ENCODE measurements at places on chromosomes 13 and 19.

- no peak for DNase-seq
Observed at GRCh38 chr13:102392481-102393209, 9.2 kb downstream of the FGF14 start.

DNA sequence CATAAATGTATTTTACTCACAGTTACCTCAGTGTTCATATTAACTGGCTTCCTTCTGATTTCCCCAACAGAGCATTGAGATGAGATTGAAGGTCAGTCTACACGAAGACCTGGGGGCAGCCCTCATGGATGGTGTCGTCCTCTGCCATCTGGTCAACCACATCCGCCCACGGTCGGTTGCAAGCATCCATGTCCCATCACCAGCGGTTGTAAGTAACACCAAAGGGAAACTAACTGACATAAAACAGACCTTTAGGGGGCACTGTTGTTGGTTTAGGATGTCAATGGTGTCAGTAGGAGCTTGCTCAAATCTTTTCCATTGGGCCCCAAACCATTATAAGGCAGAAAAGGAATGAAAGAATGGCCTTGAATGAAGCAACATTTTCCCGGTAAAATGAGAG lies 68.2 kb downstream of the ESD start:
- no peak for DNase-seq

DNA sequence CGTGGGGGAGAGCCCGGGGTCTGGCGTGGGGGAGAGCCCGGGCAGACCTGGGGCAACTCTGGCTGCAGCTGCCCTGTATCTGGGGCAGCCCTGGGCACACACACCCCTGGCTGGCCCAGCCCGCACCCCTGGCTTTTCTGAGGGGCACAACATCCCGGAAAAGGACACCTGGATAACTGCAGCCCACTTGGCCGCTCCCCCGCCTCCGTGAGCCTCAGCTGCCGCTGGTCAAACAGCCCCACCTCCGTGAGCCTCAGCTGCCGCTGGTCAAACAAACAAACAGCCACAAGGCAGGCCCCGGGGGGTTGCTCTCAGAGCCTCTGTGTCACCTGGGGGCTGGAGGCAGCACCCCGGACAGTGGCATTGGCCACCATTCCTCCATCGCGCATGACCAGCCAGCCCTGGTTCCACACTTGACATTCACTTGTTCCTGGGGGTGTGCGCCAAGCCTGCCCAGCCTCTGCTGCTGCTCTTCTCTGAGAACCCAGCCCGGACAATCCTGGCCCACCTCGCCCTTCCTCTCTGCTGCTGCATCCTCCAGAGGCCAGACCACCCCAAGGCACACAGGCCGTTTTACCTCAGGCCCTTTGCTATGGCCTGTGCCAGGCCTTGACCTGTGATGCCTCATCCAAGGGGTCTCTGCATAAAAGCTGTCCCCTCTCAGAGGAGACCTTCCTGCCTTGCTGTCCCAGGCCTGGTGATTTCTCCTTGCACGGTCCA lies 19.9 kb downstream of the CEBPG start:
- no peak for DNase-seq

- DNase-seq: no peak
Observed at GRCh38 chr13:83117046-83117445, 765.2 kb downstream of the SLITRK1 start.

DNA sequence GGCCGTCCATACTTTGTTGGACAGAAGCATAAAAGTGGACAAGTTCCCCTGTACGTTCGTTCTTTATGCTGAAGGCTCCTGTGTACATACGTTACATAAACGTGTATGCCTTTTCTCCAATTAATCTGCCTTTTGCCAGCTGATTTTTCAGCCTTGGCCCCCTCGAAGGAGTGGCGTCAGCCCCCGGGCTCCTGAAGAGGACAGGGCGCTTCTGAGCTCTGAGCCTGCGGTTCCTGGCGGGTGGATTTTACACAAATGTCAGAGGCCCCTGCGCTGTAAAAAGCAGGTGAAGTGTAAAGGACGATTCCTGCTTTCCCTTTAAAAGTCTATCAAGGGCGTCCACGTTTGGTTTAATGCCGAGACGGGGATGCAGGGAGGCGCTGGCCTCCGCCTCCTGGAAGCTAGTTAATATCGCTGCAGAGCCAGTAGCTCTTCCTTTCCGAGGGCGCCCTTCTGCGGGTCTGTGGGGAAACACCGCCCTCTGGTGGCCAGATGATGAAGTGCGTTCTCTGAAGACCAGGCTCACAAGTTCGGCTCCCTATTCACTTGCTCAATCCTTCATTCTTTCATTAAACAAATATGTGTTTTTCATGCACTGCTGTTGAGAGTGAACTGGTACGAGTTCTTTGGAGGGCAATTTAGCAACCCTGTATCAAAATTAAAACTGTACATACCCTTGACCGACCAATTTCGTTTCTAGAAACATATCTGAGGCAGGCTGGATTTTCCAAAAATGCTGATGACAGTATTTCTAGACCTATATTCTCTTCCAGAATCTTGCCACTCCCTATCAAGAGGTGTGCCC lies 62.0 kb downstream of the GPR12 start:
- DNase-seq: peak; percentile 80

GRCh38 chr13:99965329-99966000 lies 6.1 kb downstream of the ZIC5 start:
- no peak for DNase-seq

- DNase-seq: no peak
Observed at GRCh38 chr13:45015300-45015699, 26.0 kb downstream of the GPALPP1 start.

GRCh38 chr19:12727745-12728433 lies 4.2 kb upstream of the TNPO2 start:
- no peak for DNase-seq

GRCh38 chr19:19064811-19065745 lies 1.3 kb downstream of the SLC25A42 start:
- DNase-seq: peak; percentile 60

GRCh38 chr13:106373304-106373988 lies 162.0 kb downstream of the EFNB2 start:
- DNase-seq: no peak

DNA sequence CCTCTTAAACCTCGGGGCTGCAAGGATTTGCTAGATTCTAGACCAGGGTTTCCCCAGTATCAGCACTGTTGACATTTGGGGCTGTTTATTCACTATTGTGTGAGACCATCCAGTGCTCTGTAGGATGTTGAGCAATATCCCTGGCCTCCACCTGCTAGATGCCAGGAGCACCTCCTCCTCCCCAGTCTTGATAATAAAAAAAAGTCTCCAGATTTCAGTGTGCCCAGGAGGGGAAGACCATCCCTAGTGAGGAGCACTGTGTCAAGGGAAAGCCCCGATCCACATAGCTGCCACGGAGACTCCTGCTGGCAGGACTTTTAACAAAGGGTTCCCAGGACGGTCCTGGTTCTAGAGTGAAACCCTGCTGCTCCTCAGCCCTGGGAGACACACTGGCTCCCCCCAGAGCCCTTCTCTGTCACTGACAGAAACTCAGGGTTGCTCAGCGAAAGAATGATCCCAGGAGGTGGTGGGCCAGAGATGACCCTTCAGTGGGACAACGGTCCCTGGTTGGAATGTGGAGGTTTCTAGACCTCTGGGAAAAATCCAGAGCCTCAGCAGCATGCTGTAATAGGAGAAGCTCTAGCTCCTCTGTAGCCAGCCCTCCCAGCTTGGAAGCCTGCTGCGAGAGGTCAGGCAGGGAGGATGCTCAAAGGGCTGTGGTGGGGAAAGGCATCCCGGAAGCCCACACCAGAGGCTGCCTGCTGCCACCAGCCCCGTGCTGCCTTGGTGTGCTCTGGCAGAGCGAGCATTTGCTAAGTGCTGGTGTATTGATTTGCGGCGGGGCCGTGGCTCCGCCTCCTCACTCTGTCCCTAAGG lies 20.3 kb downstream of the LYL1 start:
- DNase-seq: no peak

GRCh38 chr19:1577929-1578618 lies 9.9 kb upstream of the MEX3D start:
- DNase-seq: no peak

GRCh38 chr19:39351537-39352064 lies 9.4 kb downstream of the SAMD4B start:
- peak; percentile 76 for DNase-seq

- DNase-seq: peak; percentile 91
Observed at GRCh38 chr19:49987159-49987698, 26.3 kb upstream of the SIGLEC11 start.

GRCh38 chr19:40228346-40228745 lies 1.9 kb upstream of the CCNP start:
- DNase-seq: no peak

GRCh38 chr13:50068508-50068907 lies 53.3 kb downstream of the KCNRG start:
- DNase-seq: no peak

- peak; percentile 65 for DNase-seq
Observed at GRCh38 chr19:46537136-46538097, 41.8 kb upstream of the PNMA8B start.

DNA sequence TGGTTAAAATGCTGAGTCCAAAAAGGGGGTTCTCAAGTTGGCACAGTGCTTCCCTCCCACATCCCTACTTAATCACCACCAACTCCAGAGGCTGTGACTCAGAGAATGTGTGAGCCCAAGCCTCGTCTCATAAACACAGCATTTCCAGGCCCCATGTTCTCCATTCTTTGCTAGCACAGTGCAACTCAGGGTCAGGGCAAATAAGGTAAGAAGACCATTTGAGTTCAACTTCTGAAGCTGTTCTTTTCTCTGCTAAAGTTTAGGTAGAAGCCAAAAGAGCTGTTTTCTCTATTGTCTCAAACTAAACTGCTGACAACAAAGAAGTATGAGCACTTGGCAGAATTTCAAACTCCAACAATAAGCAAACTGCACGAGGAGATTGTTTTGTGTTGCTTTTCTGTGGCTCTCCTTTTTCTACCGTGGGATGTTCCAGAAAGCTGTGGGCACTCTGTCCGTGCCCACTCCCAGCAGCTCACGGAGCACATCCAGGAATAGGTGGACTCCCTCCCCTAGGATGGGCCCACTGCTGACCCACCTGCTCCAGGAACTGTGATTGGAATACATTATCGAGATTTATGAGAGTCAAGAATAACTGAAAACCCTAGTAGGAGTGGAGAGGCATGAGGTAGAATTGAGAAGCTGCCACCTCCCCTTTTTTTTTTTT lies 494.3 kb downstream of the COG6 start:
- DNase-seq: no peak

DNA sequence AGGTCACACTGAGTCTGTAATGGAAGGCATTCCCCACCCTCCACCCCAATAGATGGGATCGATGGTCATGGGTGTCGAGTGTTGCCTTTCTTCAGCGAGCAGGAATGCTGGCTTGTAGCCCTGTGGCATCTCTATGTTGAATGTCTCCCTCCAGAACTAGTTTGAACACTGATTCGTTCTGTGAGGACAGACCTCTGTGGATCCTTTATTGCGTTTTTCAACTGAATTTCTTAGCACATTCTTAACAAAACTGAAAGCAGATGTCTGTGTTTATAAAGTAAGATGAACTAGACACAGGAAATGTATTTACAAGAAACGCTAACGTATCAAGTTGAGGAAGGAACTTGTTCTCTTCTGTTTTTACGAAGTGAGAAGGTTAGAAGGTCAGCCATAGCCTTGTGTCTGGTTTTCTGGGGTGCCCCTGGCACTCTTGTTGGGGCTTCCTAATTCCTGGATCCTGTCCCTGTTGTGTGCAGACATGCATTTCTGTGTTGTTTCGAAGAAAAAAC lies 36.8 kb upstream of the TM9SF2 start:
- no peak for DNase-seq

GRCh38 chr19:44666852-44667556 lies 4.3 kb upstream of the CEACAM19 start:
- no peak for DNase-seq

- DNase-seq: no peak
Observed at GRCh38 chr19:5093297-5093928, 124.5 kb downstream of the KDM4B start.

GRCh38 chr19:54692298-54692615 lies 29.5 kb downstream of the LILRB4 start:
- no peak for DNase-seq

DNA sequence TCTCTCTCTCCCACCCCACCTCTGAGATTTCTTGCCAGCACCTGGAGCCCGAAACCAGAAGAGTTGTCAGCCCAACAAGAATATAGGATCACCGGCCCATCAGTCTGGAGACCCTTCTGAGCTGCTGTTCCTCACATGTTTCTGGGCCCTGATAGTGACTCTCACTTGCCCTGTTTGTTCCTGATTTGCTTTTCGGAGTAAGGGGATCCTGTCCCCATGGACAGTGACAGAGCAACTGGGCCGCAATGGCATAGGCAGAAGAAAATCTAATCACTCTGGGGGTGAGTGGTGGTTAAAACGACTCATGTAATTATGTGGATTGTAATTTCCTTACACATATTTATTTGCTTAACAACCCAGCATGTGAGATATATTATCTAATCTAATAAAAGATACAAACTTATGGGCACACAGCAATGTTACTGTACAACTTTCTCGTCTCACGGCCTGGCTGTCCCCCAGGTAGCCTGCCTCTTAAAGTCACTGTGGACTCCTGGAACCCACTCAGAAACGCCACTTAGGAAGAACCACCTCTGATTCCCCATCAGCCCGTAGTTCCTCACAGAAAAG lies 663 bp upstream of the SMAD9 start:
- no peak for DNase-seq

- DNase-seq: peak; percentile 68
Observed at GRCh38 chr19:45250832-45251451, at the start of gene MARK4. MARK4 (plus strand) TSS chr19:45251271; CDS start chr19:45251589, 318 bp downstream.

DNA sequence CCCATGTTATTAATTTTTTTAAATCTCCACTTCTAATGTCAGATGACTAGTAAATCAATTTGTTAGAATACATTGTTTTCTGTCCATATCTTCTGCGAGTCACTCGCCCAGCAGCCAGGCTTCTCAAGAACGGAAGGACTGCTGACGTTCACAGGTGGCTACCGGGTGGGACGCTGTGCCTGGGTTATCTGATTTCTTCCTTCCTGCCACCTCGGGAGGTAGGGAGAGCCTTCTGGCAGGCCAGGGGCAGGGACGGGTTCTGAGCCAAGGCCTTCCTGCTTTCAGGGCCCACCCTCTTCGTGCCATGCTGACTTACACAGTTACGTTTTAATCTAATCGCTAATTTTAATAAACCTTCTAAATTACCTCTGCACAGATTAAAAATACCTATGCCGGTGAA lies 7.9 kb upstream of the C1QTNF9 start:
- no peak for DNase-seq

- DNase-seq: no peak
Observed at GRCh38 chr19:35291916-35292315, at the start of gene MAG. MAG (plus strand) TSS chr19:35292161; CDS start chr19:35295409, 3,248 bp downstream.

DNA sequence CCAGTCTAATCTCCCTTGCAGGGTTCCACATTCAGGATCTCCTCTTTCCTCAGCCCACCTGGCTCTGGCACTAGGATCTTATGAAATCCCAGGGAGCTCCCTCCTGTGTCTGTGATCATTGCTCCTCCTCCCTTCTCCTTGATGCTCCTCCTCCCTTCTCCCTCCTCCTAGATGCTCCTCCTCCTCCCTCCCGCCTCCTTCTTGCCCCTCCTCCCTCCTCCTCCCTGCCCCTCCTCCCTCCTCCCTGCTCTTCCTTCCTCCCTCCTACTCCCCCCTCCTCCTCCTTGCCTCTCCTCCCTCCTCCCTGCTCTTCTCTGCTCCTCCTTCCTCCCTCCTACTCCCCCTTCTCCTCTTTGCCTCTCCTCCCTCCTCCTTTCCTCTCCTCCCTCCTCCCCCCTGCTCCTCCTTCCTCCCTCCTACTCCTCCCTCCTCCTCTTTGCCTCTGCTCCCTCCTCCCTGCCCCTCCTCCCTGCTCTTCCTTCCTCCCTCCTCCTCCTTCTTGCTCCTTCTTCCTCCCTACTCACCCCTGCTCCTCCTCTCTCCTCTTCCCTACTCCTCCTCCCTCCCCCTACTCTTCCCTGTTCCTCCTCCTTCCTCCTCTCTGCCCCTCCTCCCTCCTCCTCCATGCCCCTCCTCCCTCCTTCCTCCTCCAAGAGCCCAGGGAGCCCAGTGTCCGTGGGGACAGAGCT lies 14.9 kb upstream of the ZBTB7A start:
- DNase-seq: no peak

GRCh38 chr19:55622242-55622969 lies 2.0 kb downstream of the ZNF784 start:
- DNase-seq: no peak
